Breast epithelium (tissue), 4 donors: ENCODE measurements at places on chromosomes 16 and 17. TPM values are rescaled to one million over a fixed set of nuclear protein-coding genes. Genes with fewer than 3 reads are reported as not detected.

DNA sequence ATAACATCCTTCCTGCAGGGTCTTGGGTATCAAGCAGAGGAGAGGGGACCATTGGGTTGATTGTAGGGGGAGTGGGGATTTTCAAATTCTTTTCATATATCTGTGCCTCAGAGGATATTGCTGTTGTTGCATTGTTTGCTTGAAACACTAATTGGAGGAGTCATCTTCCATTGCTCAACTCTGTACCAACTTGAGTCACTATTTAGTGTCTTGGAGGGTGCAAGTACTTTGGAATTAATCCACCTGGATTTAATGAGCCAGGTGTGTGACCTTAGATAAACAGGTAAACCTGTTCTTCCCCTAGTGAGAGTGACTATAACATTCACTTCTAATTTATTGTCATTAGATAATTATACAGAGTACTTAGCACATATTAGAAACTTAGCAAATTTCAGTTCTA, 151.3 kb upstream of the CNTNAP4 start:
- H3K27me3 ChIP-seq = no peaks in the 10 kb centered on the region
- no peak overlapping the region for H3K4me3 ChIP-seq
- no peak overlapping the region for H3K27ac ChIP-seq
- DNase-seq = no peak

- H3K4me3 ChIP-seq = no peak overlapping the region
- DNase-seq = no peak
- H3K27me3 ChIP-seq = no peaks in the 10 kb centered on the region
- no peak overlapping the region for H3K27ac ChIP-seq
Observed at GRCh38 chr16:65377195-65377594, 255.3 kb upstream of the CDH11 start.

DNA sequence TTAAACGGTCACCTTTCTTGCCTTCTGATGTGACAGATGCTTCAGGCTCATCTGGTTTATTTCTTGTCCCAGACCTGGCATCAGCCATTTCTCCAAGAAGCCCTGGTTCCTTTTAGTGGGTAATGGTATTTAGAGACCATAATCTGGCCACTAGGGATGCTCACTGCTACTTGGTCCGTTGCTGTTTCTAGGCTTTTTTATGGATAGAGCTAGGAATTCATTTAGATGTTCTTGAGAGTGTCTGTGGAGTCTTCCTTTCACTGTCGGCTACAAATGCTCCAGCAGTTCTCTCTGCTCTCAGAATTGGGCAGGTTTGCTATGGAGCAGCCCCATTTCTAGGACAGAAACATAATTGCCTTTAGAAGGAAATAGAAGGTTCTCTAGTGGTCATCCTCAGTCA, 214.5 kb downstream of the KATNIP start:
- H3K27ac ChIP-seq = no peak overlapping the region
- no peak overlapping the region for H3K4me3 ChIP-seq
- no peaks in the 10 kb centered on the region for H3K27me3 ChIP-seq
- no peak for DNase-seq

DNA sequence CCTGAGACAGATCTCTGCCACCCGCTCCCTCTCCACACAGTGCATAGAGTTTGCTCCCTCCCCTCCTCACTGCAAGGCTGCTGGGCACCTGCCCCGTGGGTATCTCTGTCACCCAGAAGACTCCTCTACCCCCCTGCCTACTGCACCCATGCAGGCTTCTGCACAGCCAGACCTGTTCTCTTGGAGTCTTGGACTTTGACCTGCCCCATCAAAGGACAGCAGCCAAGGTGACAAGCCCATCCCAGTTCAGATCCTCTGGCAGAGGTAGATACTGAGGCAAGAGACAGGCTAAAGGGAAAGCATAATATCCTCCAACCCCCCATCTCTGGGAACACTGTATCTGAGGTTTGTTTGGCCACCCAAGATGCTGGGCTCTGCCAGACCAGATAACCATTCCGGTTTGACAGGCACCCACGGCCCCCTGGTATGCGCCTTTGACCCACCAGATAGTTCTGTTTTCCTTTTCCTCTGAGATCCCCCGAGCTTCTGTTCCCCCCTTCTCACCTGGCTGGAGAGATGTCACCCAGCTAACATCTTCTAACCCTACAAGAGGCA, 239.6 kb downstream of the SOX9 start:
- H3K4me3 ChIP-seq = no peak overlapping the region
- H3K27me3 ChIP-seq = no peaks in the 10 kb centered on the region
- no peaks in the 10 kb centered on the region for H3K4me1 ChIP-seq
- no peak for DNase-seq

DNA sequence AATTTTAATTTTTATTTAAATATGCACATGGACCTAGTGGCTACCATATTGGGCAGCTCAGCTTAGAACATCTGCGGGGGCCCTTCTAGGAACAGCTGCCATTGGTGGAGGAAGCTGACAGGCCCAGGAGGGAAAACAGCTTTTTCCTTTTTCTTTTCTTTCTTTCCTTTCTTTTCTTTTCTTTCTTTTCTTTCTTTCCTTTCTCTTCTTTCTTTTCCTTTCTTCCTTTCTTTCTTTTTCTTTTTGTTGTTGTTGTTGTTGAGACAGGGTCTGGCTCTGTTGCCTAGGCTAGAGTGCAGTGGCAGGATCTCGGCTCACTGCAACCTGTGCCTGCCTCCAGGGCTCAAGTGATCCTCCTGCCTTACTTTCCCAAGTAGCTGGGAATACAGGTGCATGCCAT, 43.4 kb downstream of the ATP2C2 start:
- no peaks in the 10 kb centered on the region for H3K4me1 ChIP-seq
- no peak overlapping the region for H3K27ac ChIP-seq
- no peaks in the 10 kb centered on the region for H3K27me3 ChIP-seq
- H3K4me3 ChIP-seq = no peak overlapping the region
- H3K36me3 ChIP-seq = no peaks in the 10 kb centered on the region

The CDH8 gene
- total RNA-seq = under 0.01 TPM

- no peak overlapping the region for H3K4me3 ChIP-seq
- DNase-seq = no peak
- H3K27ac ChIP-seq = no peak overlapping the region
- H3K27me3 ChIP-seq = no peaks in the 10 kb centered on the region
Observed at GRCh38 chr17:60314423-60314822, 77.5 kb downstream of the USP32 start.

The KRT9 gene
- total RNA-seq = not detected

The ATP2A1 gene
- 0.48 TPM for total RNA-seq

The TSNAXIP1 gene
- 4.2 TPM for total RNA-seq

The PPP1R9B gene
- 24.9 TPM for total RNA-seq

DNA sequence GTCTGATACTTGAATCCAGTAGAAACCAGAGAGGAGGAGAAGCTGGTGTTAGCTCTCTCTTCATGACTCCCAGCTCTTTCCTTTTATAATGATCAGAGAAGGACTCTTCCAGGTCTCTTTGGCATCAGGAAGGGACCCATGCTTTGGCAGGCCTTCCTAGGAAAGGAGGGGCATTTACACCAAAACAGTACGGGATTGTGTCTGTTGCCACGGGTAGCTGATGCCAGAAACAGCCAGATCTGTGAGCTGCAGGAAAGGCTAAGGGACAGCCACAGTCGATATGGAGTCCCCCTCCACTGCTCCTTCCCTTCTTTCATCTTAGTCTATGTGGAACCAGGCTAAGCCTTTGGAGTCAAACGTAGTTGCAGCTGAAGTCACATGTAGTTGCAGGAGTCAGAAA, 9.3 kb downstream of the CEP295NL start:
- no peak overlapping the region for H3K4me3 ChIP-seq
- no peak for DNase-seq
- H3K27ac ChIP-seq = no peak overlapping the region
- H3K27me3 ChIP-seq = no peaks in the 10 kb centered on the region

The IRX3 gene
- 56.7 TPM for total RNA-seq

The NXN gene
- total RNA-seq = 9.3 TPM

- no peaks in the 10 kb centered on the region for H3K4me1 ChIP-seq
- no peaks in the 10 kb centered on the region for H3K36me3 ChIP-seq
- H3K27me3 ChIP-seq = no peaks in the 10 kb centered on the region
Observed at GRCh38 chr16:49866595-49867071, 10.7 kb upstream of the ZNF423 start.

GRCh38 chr16:12767897-12768296, 35.8 kb downstream of the CPPED1 start:
- no peak overlapping the region for H3K4me3 ChIP-seq
- H3K36me3 ChIP-seq = no peaks in the 10 kb centered on the region
- H3K27ac ChIP-seq = no peak overlapping the region
- H3K27me3 ChIP-seq = no peaks in the 10 kb centered on the region
- H3K4me1 ChIP-seq = no peaks in the 10 kb centered on the region
- no peak for DNase-seq

- no peak for DNase-seq
- H3K27ac ChIP-seq = no peak overlapping the region
- H3K36me3 ChIP-seq = no peaks in the 10 kb centered on the region
- no peaks in the 10 kb centered on the region for H3K4me1 ChIP-seq
Observed at GRCh38 chr17:80885947-80886582, 105.6 kb upstream of the CHMP6 start.

- H3K27me3 ChIP-seq = no peaks in the 10 kb centered on the region
- no peak for DNase-seq
- H3K4me3 ChIP-seq = no peak overlapping the region
- no peaks in the 10 kb centered on the region for H3K4me1 ChIP-seq
- H3K27ac ChIP-seq = no peak overlapping the region
Observed at GRCh38 chr16:11949527-11949926, 7.7 kb upstream of the NPIPB2 start.

The GNG13 gene
- not detected for total RNA-seq

DNA sequence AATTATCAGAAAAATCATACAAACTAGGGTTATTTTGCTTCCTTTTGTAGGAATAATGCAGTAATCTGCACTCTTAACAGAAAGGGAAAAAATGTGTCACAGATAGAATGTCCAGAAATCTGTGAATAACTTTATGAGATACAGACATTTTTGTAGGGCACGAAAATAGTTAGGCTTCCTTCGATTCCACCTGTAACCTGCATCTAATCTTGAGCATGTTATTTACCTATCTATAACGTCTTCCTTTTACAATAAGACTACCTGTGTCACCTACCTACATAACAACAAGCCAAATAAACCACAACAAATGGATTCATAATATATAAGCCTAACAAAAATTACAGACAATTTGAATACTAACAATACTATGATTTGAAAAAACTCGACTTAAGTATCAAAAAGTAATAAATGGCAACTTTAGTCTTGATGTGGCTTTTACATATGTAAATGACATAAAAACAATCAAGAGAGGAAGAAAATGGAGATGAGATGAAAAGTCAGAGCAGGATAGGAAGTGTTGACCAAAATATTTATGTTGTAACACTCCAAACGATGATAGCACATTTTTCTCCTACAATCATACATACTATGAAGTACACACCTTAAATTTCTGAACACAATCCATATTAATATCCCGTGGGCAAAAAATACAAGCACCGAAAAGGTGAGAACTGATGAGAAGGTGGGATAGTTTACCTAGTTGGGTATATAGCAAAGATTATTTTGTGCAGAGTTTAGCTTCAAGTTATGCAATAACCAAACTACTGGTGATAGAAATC, 2.5 kb downstream of the STAT5B start:
- DNase-seq = no peak
- no peaks in the 10 kb centered on the region for H3K36me3 ChIP-seq
- no peak overlapping the region for H3K4me3 ChIP-seq
- H3K4me1 ChIP-seq = peaks cover 12% of the 10 kb centered on the region
- no peaks in the 10 kb centered on the region for H3K27me3 ChIP-seq
- H3K27ac ChIP-seq = no peak overlapping the region

The TELO2 gene
- total RNA-seq = 27.5 TPM

DNA sequence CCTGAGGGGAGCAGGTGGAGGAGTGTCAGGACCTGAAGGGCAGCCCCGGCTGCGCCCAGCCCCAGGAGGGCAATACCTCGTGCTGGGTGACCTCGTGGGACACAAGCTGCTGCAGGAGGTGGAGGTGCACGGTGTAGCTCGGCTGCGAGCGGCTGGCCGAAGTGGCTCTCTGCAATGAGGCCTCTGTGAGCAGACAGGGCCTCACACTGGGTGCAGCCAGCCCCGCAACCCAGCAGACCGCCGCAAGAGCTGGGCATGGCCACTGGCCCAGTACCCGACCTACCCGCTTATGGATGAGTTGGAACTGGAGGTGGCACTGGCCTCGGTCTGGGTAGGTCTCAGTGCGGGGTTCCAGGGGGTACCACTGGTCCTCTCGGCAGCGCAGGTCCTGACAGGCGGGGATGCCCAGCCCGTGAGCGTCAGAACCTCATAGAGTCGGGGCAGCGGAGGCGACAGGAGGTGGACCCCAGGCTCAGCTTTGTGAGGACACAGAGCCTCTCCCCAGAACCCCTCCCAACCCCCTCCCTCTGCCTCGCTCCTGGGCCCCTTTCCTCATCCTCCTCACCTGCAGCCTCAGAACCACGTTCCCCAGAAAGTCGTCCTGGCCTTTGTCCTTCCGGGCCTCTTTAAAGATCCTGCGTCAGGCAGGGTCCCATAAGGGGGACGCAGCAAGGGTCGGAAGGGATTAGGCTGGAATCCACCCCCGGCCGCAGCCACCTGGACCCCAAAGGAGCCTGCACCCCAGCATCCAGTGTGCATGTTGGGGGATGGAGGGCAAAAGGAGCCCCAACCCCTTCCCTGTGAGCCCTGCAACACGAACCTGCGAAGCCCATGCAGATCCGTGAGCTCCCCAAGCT, 4.0 kb downstream of the UNC13D start:
- DNase-seq = no peak
- H3K36me3 ChIP-seq = no peaks in the 10 kb centered on the region
- no peak overlapping the region for H3K4me3 ChIP-seq
- no peaks in the 10 kb centered on the region for H3K27me3 ChIP-seq
- no peak overlapping the region for H3K27ac ChIP-seq
- peaks cover 5% of the 10 kb centered on the region for H3K4me1 ChIP-seq

DNA sequence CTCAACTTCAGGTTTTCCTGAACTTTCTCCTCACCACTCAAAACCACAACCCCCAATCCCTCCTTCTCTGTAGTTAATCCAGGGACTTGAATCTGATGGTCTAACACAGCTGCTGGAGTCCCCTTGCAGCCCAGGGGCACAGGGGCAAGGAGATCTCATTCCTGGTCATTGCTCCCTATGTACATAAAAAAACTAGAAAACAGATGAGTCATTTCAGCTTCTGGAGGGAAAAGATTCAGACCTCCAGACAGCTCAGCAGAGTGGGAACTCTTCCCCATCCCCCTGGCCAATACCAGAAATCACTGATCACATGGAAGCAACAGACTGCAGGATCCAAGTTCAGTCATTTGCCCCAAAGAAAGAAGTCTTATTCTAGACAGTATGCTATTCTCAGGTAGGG, 62.1 kb downstream of the DYNLRB2 start:
- H3K4me3 ChIP-seq = no peak overlapping the region
- no peaks in the 10 kb centered on the region for H3K36me3 ChIP-seq
- H3K27me3 ChIP-seq = no peaks in the 10 kb centered on the region
- no peaks in the 10 kb centered on the region for H3K4me1 ChIP-seq
- no peak overlapping the region for H3K27ac ChIP-seq

The DYNC1LI2 gene
- total RNA-seq = 156 TPM
